Activated CD4-positive, alpha-beta T cell treated with anti-CD3 and anti-CD28 coated beads for 1 hour (primary cell): ENCODE measurements at places on chromosomes 3 and 15.

DNA sequence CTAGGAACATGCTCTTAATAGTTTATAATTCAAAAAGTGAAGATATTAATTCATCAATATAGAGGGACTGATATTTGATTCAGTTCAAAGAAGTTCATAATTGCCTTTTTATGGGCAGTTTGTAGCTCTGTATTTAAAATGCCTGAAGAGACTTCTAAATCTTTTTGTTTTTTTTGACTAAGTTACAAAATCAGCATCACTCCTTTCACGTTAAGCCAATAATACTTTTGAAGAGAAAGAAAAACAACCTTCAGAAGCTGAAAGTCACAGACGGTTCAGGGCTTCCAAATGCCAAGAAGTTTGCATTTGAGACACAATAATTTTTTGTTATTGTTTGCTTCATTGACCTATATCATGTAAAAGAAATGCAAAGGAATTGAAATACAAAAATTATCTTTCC lies 394.6 kb upstream of the NR2F2 start:
- DNase-seq: no peak

DNA sequence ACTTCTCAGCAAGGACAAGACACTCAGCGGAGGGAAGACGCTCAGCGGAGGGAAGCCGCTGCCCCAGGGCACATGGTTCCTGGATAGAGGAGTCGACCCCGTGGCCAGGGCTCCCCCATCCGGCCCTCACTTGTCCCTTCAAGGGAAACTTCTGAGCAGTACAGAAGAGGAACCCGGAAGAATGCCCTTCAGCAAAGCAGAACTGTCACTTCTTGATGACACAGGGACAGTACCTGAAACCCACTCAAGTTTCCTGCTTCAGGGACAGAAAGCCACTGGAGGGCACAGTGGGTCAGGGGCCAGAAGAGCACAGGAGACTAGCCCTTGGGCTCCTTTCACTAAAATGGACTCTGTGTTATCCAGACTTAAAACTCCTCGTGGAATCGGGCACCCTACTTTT lies 97.8 kb upstream of the RPL32 start:
- no peak for DNase-seq

GRCh38 chr3:78969483-78969882 lies 798.3 kb downstream of the ROBO1 start:
- DNase-seq: no peak

- DNase-seq: no peak
Observed at GRCh38 chr15:95520511-95520910, 810.0 kb upstream of the NR2F2 start.

DNA sequence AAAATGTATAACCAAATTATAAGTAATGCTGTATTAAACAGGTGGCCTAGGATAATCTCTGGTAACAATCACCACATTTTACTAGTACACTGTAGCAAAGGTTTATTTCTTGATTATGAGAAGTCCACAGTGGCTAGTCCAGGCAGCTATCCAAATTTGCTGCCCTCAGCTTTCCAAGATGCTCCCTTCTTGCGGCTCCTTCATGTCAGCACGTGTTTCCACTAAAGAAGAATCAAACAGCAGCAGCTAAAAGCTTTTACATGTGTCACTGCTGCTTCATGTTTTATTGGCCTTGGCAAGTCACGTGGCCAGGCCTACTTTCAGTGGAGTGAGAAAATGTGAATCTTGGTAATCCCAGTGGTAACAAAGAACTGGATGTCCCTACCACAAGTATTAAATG lies 5.6 kb upstream of the RBMS3 start:
- no peak for DNase-seq

DNA sequence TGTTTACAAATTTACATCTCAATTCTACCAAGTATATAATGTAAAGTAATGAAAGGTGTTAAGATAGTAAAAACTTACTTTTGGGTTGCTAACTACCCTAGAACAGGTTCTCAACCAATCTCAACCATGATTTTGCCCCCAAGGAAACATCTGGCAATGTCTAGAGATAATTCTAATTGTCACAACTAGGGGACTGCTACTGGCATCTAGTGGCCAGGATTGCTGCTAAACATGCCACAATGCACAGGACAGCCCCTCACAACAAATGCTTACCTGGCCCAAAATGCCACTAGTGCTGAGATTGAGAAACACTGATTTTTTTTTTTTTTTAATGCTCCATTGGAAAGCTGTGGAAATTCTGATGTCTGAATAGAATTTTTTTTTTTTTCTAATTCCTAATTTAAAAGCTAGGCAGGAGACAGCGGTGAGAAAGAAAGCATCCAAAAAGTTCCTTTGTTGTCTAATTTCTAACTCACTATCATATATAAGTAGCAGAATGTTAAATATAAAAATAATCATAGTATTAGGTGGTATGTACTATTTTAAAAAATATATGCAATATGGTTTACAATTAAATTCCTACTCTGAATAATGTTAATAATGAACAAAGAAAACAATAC lies 81.5 kb downstream of the TJP1 start:
- no peak for DNase-seq
